Choroid plexus epithelial cell (primary cell): ENCODE measurements at places on chromosomes 13 and 19.

- DNase-seq = no peak
Observed at GRCh38 chr13:21364916-21365315, 94.2 kb downstream of the ZDHHC20 start.

DNA sequence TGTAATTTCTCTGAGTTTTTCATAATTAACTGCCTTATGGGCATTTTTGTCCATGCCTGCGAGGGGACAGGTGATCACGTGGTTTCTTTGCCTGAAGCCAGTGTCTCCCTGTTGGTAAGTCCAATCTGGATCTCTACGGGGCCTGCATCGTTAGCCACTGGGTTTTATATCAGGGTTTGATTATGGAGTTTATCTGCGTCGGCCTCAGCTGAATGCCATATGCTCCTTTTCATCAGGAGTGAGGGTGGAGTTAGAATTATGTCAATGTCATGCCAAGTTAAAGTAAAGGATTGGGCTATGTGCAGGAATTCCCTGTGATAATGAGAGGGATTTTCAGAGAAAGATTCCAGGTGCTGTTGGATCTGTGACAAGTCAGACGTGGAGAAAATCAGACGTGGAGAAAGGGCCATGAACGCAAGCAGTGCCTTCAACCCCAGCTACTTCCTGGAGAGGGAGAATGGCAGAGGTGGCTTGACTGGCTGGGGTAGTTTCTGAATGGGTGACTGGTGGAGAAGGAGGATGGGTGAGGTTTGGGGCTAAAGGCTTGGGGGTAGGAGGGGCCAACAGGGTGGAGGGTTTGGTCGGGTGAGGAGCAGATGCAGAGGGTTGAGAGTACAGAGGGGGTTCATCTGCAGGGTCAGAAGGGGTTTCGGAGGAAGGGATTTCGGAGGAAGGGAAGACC, 24.3 kb downstream of the TMEM255B start:
- no peak for DNase-seq

DNA sequence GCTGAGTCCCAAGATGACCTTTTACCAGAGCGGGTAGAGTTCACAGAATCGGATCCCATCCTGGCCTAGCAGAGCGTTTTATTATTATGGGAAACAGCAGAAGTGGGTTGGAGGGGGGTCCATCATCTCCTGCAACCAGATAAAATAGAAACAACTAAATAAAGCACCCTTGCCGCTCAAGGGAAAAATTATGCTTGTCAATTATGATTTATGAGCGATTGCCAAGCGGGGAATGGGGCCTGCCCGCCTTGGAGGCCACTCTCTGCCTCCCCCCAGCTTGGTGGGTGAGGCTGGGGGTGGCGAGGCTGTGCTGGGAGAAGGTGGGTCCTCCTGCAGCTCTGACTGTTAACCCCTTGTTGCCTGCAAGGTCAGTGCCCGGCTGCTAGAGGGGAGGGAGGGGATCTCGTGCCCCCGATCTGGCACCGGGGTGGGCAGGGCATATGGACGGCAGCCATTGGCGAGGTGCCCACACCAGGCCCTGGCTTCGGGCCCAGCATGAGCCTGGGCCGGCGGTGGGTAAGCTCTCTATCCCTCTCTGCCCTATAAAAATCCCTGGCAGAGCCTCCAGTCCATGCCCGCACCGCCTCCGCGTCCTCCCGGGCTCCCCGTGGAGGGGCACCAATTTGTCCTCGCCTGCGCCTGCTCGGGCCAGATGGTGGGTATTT, 129.1 kb downstream of the URI1 start:
- no peak for DNase-seq

DNA sequence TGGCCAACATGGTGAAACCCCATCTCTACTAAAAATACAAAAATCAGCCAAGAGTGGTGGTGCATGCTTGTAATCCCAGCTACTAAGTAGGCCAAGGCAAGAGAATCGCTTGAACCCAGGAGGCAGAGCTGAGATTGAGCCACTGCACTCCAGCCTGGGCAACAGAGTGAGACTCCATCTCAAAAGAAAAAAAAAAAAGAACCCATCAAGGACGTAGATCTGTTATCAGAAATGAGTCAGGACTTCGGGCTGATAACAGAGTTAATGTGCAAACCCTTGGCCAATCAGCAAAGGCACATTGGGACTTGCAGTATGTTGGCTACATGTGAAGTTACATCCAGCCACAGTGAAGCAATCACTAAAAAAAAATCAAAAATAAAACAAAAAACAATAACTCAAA, 4.8 kb upstream of the LGALS7B start:
- DNase-seq = peak; percentile 38

GRCh38 chr19:4889034-4889815, 13.5 kb downstream of the ARRDC5 start:
- DNase-seq = peak; percentile 47

DNA sequence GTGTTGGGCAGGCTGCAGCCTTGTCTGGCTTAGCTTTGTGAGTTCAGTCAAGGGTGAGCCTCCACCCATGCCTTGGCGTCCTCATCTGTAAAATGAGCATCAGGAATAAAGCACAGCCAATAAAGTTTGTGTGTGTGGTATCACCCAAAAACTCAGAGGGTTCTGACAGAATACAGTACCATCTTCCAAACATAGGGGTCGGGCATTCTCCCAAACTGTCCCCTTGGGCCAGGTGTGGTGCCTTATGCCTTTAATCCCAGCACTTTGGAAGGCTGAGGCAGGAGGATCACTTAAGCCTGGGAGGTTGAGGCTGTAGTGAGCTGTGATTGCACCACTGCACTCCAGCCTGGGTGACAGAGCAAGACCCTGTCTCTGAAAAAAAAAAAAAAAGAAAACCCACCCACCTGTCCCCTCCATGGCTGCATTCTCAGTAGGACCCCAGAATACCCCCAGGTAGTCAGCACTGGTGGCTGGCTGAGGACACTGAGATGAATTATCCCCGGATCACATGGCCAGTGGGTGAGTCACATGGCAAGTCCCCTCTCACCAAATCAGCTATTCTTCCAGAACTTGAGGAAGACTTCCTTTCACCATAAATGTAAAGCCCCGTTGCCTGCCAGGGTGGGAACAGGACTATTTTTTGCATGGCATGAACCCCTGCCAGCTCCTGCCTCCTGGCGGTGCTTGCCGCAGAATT, 18.6 kb downstream of the POP4 start:
- DNase-seq = no peak

DNA sequence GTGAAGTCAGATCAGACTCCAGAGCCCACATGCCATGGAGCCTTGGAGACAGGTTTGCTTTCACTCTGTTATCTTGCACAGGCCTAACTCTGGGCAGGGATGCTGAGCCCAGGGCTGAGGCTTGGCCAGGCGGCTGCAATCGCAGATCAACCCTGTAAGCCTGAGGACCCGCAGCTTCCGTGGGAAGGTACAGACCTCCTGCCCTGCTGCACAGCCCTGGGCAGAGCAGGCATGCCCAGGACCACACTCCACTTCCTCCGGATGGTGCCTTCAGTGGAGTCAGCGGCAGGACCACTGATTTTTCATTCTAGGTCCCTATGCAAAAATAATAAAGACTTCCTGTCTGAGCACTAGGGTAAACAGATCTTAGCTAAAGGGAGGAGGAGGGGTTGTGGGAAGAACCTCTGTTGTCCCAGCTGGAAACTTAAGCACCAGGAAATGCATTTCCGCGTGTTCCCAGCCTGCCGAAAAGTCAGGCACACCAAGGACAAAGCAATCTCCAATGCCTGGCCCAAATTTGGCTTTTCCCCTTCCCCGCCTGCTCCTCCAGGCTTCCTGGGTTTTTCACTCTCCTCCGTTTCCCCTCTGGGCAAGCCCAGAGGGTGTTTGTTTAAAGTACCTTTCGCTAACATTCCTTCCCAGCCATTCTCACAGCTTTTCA, 87.3 kb downstream of the KCTD15 start:
- DNase-seq = peak; percentile 32

DNA sequence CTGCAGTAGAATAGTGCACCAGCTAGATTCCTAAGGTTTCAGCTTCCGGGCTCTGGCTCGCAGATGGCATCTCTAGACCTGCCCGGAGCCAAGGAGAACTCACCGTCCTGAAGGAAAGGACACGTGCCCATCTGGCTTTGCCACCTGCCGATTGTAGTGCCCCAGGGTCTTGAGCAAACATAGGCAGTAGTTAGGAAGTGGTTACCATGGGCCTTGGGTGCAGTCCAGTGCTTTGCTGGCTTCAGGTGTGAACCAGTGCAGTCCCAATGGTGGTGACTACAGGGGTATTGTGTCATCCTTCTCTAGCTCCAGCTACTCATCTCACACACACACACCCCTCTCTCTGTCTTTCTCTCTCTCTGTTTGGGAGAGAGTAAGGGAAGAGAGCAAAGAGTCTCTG, 61.4 kb upstream of the TEX29 start:
- DNase-seq = no peak

GRCh38 chr13:77699059-77699680, 1.7 kb downstream of the SLAIN1 start:
- no peak for DNase-seq

DNA sequence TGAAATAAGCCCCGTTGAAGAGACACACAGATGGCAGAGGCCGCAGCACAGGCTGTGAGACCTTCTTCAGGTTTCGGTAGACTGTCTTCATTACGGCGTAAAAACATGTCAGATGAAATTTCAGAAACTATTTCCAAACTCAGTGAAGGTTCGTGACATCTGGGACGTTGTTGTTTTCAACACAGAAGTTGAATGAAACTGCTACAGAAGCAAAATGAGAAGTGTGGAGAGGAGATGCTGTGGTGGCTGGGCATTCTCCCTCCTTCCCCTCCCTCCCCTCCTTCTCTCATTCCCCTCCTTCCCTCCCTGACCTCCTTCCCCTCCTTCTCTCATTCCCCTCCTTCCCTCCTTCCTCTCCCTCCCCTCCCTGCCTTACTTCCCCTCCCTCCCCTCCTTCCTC, 113.6 kb downstream of the ATP11A start:
- DNase-seq = no peak

DNA sequence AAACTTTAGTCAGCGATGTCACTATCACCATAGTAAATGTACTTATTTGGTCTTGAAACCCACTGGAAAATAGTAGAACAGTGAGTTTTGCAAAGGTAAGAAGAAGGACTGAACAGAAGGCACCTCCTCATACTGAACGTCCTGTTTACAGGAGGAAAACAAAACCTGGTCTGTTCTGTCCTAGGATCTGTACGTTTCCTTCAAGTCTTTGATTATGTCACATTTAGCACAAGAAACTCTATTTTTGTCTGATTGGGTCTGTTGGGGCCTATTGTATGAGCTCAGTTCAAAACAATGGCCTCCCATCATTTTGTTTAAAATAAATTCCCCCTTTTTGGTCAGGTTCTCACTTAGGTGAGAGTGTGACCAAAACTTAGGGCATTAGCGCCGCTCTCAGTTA, 11.2 kb upstream of the CFAP97D2 start:
- no peak for DNase-seq

DNA sequence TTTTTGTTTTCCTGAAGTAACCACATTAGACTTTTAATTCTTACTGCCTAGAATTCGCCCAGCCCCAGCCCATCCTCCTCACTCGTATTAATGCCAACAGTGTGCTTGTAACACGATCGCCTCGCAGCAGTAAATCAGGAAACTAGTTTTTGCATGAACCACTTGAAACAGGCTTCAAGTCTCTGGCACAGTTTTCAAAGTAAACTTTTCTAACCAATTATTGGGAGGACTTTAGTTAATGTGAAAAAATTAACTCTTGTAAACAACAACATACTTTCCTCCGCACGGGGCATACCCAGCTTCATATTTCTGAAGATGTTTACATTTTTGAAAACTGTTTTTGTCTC, 39.2 kb downstream of the TNFRSF19 start:
- peak; percentile 89 for DNase-seq

GRCh38 chr13:84574851-84575250, 692.6 kb upstream of the SLITRK1 start:
- DNase-seq = peak; percentile 54

- no peak for DNase-seq
Observed at GRCh38 chr13:46355088-46355468, 32.0 kb downstream of the RUBCNL start.

DNA sequence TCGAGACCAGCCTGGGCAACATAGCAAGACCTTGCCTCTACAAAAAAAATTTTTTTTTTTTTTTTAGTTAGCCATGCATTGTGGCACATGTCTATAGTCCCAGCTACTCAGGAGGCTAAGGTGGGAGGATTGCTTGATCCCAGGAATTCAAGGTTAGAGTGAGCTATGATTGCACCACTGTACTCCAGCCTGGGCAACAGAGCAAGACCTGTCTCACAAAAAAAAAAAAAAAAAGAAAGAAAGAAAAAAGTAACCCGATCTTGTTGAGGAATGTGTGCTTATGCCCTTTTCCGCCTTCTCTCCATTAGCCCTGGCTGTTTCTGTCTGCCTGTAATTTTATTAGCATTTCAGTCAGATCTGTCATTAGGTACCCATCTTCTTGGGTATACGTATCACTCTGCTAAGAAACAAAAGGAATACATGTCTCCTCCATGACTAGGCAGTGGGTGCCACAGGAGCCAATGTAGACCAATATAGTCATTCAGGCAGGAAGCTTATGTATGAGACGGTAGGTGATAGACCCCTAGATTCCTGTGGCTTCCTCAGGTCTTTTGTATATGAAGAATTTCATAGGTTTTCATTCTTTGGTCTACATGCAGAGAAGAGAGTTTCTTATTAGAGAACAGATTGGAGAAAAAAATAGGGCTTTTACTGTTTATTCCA, 59.6 kb upstream of the NPAS1 start:
- DNase-seq = peak; percentile 53

GRCh38 chr19:14054099-14054498, 7.8 kb downstream of the PALM3 start:
- DNase-seq = no peak

DNA sequence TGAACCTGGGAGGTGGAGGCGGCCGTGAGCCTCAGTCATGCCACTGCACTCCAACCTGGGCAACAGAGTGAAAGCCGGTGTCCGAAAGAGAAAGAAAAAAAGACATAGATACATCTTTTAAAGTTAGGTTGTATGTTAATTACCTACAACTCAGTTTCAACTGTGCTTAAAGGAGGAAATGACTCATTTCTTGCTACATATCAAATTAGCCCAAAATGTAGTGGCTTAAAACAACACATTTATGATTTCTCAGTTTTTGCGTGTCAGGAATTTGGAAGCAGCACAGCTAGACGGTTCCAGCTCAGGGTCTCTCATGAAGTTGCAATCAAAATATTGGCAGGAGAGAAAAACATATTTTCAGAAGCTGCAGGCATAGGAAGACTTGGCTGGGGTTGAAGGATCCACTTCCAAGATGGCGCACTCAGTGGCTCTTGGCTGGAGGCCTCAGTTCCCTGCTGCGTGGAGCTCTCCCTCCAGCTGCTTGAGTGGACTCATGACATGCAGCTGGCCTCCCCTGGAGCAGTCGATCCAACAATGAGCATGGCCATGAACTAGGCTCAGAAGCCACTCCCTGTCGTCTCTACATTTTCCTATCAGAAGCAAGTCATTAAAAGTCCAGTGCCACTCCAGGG, 7.1 kb downstream of the LDLR start:
- DNase-seq = peak; percentile 96

- DNase-seq = no peak
Observed at GRCh38 chr19:44845286-44845611, 848 bp upstream of the NECTIN2 start.
